ENCODE measurements at places on chromosomes 16 and 17. TPM values are rescaled to one million over a fixed set of nuclear protein-coding genes. Genes with fewer than 3 reads are reported as not detected.

Gene HCRT
- polyA plus RNA-seq: not detected

Gene GRN
- polyA plus RNA-seq: 317 TPM

- DNase-seq: no peak
Measured at GRCh38 chr17:45735488-45735887, 48.6 kb upstream of the CRHR1 start.

- DNase-seq: no peak
Measured at GRCh38 chr16:14193316-14193871, 122.3 kb downstream of the MRTFB start.

DNA sequence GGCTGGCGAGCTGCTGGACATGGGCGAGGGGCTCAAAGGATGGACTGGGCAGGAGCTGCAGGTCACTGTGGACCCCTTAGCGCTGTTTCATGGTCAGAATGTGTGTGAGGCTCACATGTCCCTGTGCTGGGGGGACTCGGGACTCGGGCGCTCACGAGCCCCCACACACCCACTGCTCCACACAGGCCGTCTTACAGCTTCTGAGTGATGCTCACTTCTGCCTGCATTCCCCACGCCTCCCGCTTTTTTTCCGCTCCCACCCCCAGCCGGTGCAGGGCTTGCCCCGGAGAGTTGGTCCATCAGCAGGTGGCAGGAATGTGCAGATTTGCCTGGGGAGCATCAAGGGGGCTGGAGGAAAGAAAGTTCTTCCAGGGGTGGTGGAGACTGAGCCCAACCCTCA lies 20.2 kb upstream of the JPT2 start:
- DNase-seq: no peak

GRCh38 chr17:77957235-77957856 lies 1.2 kb upstream of the TNRC6C start:
- DNase-seq: no peak

All from left renal cortex interstitium (tissue), 4 donors.